Activated naive CD8-positive, alpha-beta T cell treated with anti-CD3 and anti-CD28 coated beads, Interleukin-2, amount 50 U/mL, for 16 hours (primary cell): ENCODE measurements at places on chromosomes 1 and 21.

DNA sequence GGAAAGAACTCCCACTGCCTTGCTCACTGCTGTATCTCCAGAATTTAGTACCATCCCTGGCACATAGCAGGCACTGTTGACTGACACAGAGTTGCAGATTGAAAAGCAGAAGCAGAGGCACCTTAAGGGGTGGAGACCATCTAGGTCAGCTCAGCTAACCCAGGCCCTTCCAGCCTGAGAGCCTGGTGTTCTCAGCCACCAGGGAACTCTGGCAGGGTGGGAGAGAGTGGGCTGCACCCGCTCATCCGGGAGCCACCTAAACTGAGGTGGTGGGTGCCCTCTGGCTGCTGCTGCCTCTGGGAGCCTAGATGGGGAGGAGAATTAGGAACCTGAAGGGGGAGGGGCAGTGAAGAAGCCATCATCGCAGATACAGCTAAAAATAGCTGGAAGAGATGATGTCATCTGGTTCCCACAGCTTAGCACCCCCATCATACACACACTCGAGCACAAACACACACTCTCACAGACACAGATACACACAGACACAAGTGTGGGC lies 1.5 kb upstream of the TSPAN1 start:
- no peak for DNase-seq

DNA sequence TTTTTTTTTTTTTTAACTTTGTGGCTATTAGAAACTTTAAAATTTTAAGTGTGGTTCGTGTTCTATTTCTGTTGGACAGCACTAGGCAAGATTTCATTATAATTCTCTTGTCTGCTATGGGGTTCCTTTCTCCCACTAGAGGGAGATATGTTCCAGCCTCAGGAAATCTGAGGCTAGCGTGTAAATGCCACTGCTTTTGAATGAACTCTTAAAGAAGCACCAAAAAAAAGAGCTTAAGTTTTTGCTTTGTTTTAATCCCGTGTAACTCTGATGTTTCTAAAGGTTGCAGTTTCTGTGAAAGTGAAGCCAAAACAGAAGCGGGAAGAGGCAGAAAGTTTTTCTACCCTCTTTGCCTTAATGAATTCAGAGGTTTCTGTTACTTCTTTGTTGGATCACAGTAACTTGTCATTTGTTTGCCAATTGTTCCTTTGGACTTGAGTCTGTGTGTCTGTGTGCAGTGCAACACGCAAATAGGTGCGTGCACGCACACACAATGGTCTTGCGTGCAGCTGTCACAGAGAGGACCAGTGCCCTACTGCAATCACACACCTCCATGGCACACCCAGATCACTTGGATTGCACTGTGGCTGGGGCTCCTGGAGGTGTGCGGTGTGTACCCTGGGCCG lies 32.3 kb downstream of the HHAT start:
- DNase-seq: no peak

DNA sequence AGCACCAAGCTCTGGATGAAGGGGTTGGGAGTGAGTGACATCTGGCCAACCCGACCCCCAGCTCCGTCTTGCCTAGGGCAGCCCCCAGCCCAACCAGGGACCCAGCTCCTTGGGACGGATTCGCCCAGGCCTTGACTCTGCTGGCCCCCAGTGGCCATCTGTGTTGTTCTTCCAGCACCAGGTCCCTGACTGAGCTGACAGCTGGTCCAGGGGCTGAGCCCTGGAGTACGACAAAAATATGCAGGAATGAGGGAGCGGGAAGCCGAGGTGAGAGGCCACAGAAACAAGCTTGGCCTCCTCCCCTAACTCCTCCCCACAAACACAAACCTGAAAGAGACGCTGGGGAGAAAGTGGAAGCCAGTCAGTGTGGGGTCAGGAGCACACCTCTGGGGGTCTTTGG lies 55.0 kb upstream of the PAX7 start:
- DNase-seq: no peak

- no peak for DNase-seq
Measured at GRCh38 chr1:22031214-22031962, 21.1 kb upstream of the CDC42 start.

GRCh38 chr1:169902751-169903150 lies 9.1 kb upstream of the SCYL3 start:
- DNase-seq: no peak
